Activated CD4-positive, alpha-beta T cell treated with anti-CD3 and anti-CD28 coated beads for 1 hour (primary cell): ENCODE measurements at places on chromosomes 13 and 19.

- DNase-seq: no peak
Measured at GRCh38 chr13:75452564-75452963, 29.4 kb downstream of the TBC1D4 start.

- peak; percentile 59 for DNase-seq
Measured at GRCh38 chr19:584240-585001, 5.3 kb upstream of the HCN2 start.

GRCh38 chr19:15137777-15138176 lies 30.6 kb downstream of the SYDE1 start:
- DNase-seq: no peak

DNA sequence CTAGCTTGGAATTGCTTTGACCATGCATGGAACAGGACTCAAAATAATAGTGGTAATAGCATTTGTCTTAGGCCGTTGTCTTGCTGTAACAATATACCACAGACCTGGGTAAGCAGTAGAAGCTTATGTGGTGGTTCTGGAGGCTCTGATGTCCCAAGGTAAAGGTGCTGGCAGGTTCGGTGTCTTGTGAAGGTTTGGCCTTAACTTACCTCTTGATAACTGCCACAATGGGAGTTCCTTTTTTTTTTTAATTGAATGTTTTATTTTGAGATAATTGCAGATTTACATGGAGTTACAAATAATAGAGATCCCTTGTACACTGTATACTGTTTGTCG lies 5.8 kb downstream of the RPL21 start:
- DNase-seq: no peak

- DNase-seq: no peak
Measured at GRCh38 chr13:40624986-40625385, 41.5 kb downstream of the FOXO1 start.

DNA sequence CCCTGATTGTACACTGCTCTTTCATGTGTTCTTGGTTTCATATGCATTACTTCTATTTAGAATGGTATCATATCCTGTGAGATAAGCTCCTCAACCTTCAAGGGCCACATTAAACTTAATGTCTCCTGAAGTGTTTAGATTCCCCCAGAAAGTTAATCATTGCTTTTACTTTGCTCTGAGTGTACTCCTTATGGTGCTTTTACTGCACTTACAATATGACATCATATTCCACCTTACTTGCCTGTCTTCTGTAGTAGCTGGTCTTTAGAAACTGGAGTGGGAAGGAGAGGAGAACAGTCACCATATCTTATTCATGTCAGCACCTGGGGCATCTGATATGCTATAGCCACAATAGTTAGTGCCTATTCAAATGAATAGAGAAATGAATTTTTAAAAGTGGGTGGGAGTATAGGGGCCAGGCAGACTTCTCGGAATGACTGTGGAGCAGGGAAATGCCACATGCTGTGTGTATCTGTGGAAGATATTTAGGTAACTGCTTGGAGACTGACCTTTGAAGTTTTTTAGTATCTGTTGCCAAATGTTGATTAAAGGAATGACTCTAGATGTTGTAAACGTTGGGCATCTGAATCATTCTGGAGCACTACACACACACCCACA lies 40.2 kb downstream of the SLAIN1 start:
- DNase-seq: no peak

GRCh38 chr13:85654227-85654626 lies 145.0 kb downstream of the SLITRK6 start:
- DNase-seq: no peak

- no peak for DNase-seq
Measured at GRCh38 chr13:92681239-92681638, 545.4 kb upstream of the GPC6 start.

GRCh38 chr13:31794452-31794851 lies 55.1 kb downstream of the RXFP2 start:
- DNase-seq: no peak

- no peak for DNase-seq
Measured at GRCh38 chr13:92122186-92122853, 723.9 kb downstream of the GPC5 start.

GRCh38 chr13:109370496-109370895 lies 415.9 kb downstream of the IRS2 start:
- DNase-seq: no peak

- DNase-seq: no peak
Measured at GRCh38 chr13:52428295-52428694, 22.1 kb downstream of the VPS36 start.

DNA sequence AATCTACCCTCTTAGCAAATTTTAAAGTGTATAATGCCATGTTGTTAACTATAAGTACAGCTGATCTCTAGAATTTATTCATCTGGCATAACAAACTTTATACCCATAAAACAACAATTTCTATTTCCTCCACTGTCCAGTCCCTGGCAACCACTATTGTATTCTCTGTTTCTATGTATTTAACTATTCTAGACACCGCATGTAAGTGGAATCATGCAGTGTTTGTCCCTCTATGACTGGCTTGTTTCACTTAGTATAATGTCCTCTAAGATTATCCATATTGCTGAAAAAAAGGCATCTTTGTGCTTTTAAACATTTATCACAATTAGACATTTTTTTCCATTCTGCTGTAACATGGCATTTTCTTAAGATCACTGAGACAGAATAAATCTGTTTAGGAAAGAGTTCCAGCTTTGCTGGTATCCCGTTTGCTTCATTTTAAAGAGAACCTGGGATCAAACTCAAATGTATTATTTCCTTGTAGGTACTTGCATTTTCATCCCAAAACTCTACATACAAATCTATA lies 1191.0 kb downstream of the SLITRK5 start:
- DNase-seq: no peak

GRCh38 chr13:27792393-27793218 lies at the start of gene GSX1:
TSS of gene GSX1 (plus strand) at chr13:27792483. CDS start at chr13:27792691, 208 bp downstream.
- DNase-seq: peak; percentile 18

- DNase-seq: no peak
Measured at GRCh38 chr19:29672319-29672932, 7.2 kb downstream of the PLEKHF1 start.

- no peak for DNase-seq
Measured at GRCh38 chr19:45063851-45064801, 12.2 kb downstream of the ZNF296 start.

- DNase-seq: no peak
Measured at GRCh38 chr13:80814541-80814940, 473.6 kb upstream of the SPRY2 start.

GRCh38 chr13:107881362-107881761 lies 334.0 kb downstream of the LIG4 start:
- no peak for DNase-seq

GRCh38 chr13:31094331-31095015 lies 67.2 kb downstream of the HSPH1 start:
- no peak for DNase-seq

DNA sequence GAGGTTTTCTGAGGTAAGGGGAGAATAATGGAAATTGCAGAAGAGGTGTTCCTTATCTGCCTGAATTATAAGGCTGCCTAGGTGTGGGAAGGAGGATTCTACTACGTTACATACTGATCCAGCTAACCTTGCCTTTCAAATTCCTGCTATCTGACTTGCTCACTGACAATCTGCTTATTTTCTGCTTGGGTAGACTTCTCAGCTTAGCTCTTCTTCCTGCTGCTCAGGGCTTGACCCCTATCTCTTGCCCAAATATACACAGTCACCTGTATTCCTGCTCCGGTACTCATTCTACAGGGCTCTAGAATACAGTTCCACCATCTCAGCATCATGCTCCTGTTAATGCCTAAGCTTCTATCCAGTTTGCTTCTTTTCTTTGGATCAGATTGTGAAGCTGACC lies 1607.6 kb downstream of the OLFM4 start:
- DNase-seq: no peak

DNA sequence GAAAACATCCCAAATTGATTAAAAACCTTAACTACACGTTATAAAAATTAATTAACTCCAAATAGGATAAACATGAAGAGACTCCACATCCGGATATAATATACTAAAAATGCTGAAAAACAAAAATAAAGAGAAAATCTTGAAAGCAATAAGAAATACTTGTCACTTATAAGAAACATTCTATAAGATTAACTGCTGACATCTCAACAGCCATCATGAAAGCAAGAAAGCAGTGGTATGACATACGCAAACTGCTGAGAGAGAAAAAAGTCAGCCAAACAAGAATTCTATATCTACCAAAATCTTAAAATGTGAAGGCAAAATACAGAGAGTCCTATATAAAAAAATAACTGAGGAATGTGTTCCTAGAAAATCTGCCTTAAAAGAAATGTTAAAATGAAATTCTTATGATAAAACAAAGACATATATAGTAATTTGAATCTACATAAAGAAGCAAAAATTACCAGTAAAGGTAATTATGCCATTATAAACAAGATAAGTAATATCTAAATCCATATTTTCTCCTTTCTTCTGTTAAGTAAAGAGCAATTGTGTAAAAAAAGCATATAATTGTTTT lies 1851.1 kb downstream of the PCDH9 start:
- DNase-seq: no peak

GRCh38 chr13:58329746-58330145 lies 698.2 kb downstream of the PCDH17 start:
- DNase-seq: no peak

GRCh38 chr19:3668331-3669081 lies 31.8 kb downstream of the PIP5K1C start:
- DNase-seq: no peak

DNA sequence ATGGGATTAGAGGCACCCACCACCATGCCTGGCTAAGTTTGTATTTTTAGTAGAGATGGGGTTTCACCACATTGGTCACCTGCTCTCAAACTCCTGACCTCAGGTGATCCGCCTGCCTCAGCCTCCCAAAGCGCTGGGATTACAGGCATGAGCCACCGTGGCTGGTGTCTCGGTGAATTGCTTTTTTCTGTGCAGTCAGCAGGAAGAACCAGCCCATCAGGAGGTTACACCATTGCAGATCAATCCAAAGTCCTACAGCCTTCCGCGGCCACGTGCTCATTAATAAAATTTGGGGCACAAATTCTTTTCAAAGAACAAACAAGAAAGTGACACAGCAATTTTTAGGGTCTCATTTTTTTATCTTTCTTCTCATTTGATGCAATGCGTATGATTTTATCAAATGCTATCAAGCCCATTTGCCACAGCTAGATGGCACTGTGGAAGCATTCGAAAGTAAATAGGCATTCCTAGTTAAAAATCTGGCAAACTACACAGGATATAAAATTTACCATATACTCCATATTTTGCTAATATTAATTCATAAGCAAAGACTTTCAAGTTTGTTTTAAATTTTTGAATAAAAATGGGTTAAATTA lies 54.4 kb upstream of the ZNF835 start:
- DNase-seq: no peak

DNA sequence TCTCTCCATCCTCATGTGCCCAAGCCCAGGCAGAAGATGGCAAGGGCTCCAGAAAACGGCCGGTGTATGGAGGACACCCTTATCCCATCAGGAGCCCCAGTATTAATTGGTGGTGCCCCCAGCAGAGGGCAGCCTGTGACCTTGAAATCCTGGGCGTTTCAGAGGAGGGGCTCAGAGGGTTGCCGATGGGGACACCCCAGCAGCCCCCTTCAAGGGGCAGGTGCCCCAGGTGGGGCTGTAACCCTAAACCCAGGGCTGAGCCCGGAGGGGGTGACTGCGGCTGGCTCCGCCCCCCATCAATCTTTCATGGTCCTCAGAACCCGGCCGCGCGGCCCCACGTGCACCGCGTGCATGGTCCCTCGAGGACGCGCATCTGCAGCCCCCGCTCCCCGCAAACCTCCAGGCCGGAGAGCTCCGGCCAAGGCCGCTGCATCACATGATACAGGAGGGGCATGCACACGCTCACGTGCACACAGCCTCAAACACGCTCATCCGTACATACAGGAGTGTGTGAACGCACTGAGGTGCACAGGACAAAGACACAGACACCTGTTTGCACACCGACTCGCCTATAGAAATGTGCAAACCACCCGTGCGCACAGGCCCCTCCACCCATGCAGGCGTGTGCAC lies 949 bp downstream of the RAB3A start:
- DNase-seq: no peak

- no peak for DNase-seq
Measured at GRCh38 chr19:6226444-6227155, 53.2 kb downstream of the MLLT1 start.

DNA sequence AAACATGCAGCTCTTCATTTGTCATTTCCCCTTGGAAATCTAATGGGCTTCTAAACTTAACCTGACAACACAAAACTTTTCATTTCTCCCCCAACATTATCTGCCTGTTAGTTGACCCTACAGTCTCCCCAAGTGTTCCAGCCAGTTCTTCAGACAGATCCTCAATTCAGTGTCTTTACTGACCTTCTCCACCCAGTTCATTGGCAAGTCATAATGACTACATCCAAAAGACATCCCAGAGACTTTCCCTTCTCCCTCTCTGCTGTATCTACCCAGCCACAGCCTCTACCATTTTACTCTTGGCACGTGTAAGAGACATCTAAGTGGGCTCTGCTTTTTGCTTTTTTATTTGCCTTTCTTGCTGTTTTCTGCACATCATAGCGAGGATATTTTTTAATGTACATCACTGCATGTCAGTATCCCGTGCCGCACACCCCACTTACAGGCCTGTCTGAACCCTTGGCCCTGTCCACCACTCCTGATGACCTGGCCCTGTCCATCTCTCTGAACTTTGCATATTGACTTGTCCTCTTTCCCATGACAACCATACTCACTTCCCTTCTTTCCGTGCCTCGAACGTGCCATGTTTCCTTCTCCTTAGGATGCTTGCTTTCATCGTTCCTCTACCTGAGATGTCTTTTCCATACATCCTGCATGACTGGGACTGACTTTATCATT lies 391.9 kb downstream of the IRS2 start:
- no peak for DNase-seq

GRCh38 chr19:13362668-13363067 lies 143.6 kb downstream of the CACNA1A start:
- DNase-seq: no peak

DNA sequence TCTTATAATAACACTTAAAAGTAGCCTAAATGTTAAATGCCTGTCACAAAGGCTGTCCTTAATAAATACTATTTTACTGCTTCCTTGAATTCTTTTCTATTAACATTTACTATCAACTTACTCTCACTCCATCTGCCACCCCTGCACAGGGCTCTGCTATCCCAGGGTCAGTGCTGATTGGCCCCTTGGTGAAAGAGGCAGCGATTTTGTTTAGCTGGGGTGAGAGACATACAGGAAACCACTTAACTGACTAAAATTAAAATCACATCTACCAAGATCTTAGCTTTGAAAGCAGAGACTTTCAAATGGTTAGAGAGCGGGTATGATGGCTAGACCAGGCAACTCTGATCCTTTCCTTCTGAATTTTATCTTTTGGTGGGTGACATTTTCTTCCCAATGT lies 149.9 kb upstream of the HTR2A start:
- no peak for DNase-seq

DNA sequence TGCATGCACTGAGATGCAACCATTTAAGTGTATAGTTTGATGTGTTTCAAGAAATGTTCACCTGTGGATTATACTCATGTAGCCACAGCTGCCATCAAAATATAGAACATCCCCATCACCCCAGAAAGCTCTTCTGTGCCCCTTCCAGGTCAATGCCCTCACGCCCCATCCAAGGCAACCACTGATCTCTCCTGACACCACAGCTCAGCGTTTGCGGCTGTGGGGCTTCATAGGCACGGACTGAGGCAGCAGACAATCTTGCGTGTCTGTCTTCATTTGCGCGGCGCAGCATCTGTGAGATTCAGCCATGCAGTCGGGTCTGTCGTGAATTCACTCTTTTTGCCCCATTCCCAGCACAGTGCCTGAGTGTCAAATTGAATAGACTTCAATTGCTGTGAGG lies 153.8 kb upstream of the UQCRFS1 start:
- no peak for DNase-seq

GRCh38 chr13:114106991-114107685 lies 25.3 kb downstream of the RASA3 start:
- DNase-seq: no peak
